Stimulated activated CD8-positive, alpha-beta memory T cell treated with anti-CD3 and anti-CD28 coated beads, Interleukin-7, amount 100 ng/mL, for 1 hour (primary cell): ENCODE measurements at places on chromosomes 11 and 22.

DNA sequence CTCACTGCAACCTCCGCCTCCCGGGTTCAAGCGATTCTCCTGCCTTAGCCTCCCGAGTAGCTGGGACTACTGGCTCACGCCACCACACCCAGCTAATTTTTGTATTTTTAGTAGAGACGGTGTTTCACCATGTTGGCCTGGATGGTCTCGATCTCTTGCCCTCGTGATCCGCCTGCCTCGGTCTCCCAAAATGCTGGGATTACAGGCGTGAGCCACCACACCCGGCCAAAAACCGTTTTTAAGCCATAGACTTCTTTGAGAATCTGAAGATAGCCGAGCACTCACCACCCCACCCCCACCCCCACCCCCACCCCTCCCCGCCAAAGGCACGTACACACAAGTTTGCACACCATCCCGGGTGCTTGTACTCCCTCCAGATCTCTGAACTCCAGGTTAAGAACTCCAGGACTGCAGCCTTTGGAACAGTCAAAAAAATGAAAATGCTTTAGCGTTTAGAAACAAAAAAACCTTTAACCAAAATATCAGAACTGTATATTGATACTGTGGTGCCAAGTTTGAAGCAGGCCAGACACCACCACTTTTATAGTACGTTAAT, 1.5 kb downstream of the CRKL start:
- no peak for DNase-seq

DNA sequence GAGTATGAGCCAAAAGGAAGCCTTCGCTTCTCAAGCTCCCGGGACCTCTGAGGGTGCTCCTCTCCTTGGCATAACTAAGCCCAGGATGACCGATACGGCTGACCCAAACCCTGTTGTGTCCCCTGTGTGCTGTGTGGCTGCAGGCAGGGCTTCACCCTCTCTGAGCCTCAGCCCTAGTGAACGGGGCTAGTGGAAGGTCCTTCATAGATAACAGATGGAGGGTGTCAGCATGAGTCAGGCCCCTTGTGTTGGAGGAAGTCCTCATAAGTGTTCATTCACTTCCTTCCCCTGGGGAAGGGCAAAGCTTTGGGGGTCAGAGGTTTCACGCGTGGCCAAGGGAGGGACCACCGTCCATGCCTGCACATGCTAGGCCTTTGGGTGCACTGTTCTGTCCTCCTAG, 21.5 kb downstream of the SHISAL1 start:
- no peak for DNase-seq

DNA sequence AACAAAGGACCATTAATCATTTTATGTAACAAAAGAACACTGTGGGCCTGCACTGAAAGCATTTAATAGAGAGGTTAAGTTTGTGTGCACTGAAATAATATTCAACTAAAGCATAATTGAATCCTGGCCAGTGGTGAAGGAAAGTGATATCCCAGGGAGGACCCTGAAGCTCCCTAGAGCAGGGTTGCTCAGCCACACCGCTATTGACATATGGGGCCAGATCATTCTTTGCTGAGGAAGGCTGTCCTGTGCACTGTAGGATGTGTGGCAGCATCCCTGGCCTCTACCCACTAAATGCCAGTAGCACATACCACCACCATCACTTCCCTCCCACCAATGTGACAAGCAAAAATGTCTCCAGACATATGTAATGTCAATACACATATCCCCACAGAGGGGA, 166.1 kb upstream of the MTNR1B start:
- no peak for DNase-seq

- DNase-seq, result no peak
Measured at GRCh38 chr11:123233280-123233974, 38.4 kb upstream of the CLMP start.

DNA sequence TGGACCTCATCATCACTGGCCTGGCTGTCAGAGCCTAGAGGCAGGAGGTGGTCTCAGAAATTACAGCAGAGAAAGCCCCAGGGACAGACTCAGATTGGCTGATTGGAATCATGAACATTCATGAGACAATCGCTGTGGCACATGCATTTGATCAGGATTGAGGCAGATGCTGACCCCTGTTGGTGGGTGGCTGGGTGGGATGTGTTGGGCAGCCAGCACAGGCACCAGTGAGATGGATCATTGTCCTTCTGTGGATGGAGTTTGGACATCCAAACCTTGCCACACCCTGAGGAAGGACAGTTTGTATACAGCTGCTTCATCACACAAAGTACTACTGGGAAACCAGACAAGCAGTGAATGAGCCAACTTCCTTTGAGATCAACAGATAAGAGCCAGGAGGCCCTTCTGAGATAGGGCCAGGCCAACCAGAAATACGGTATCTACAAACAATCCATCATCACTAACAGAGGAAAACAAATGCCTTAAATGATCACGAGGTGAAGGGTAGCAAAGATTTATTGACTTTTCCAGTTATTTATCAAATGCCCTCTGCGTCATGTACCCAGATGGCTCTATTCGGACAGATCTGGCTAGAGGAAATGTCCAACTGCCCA, 17.3 kb downstream of the COMMD9 start:
- no peak for DNase-seq

GRCh38 chr22:29216873-29217666, 11.4 kb downstream of the EMID1 start:
- DNase-seq, result no peak

GRCh38 chr22:30596886-30597285, 5.2 kb upstream of the PES1 start:
- DNase-seq, result no peak

DNA sequence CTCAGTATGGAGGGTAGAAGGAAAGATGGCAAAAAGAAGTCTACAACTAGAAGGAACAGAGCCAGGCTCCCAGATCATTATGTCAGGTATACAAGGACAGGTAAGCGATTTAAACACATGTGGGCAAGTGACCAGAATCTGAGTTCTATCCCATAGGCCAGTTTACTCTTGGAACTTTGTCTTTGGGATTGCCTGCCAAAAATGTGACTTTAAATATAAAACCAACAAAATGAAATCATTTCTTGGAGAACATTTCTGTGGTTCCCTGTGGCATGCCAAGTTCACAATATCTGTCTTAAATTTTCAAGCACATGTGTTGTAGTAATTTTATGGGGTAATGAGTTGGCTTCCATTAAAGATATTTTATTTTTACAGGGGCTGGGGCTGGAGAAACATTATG, 141.0 kb downstream of the SLC17A6 start:
- DNase-seq, result no peak

DNA sequence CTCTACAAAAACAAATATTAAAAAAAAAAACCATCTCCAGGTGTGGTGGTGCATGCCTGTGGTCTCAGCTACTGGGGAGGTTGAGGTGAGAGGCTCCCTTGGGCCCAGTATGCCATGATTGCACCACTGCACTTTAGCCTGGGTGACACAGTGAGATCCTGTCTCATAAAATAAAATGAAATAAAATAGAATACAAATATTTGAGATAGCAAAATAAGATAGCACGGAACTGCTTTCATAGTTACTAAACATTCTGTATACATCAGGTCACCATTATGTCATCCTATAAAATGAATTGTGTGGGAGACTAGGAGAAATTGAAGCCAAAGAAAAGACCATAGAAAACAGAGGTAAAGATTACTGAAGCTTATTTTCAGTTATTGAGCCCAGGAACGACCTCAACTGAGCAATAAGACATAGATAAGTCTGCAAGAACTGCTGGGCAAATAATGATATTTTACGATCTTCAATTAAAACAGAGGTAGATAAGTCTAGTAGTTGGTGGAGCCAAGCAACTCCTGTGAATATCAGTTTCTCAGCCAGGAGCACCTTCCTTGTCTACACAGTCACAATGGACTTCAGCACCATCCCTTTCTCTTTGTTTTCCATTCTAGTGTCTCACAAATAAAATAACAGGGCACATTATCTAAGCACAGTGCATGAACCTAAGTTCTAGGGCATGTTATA, 9.9 kb downstream of the OR5M11 start:
- DNase-seq, result no peak

DNA sequence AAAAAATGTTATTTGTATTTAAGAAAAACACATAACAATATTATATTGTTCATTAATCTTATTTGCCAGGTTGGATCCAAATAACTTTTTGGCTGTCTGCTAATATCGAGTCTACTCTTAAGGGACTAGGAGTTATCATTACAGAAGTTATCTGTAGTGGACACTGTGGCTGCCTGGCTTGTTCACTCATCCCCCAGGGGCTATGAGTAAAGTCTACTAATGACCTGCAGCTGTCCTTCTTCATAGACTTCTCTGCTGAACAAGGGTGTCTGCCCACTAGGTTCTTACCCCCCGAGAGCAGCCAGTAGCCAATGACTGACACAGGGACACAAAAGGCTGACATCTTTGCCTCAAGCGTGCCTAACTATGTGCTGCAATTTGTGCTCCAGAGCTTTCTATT, 69.7 kb downstream of the APIP start:
- no peak for DNase-seq

GRCh38 chr11:48114740-48115139, 101.9 kb upstream of the OR4B1 start:
- no peak for DNase-seq

- no peak for DNase-seq
Measured at GRCh38 chr11:77201991-77202841, 74.2 kb downstream of the MYO7A start.

- no peak for DNase-seq
Measured at GRCh38 chr11:70505331-70505731, 107.0 kb downstream of the CTTN start.

- no peak for DNase-seq
Measured at GRCh38 chr11:67024966-67025365, 2.0 kb downstream of the SYT12 start.

GRCh38 chr22:26548303-26548702, 36.0 kb upstream of the TFIP11 start:
- no peak for DNase-seq
